Lower lobe of right lung (tissue), 2 donors: ENCODE measurements at places on chromosomes 16 and 17. TPM values are rescaled to one million over a fixed set of nuclear protein-coding genes. Genes with fewer than 3 reads are reported as not detected.
A peak's percentile ranks its signal among the peaks of the same experiment; 100 is the strongest.

Gene VAT1L
- total RNA-seq, result 0.38 TPM

Gene MT1F
- 12.6 TPM for total RNA-seq

Gene ABCA10
- 9.8 TPM for total RNA-seq

GRCh38 chr17:18280766-18281371 lies 20.4 kb downstream of the MIEF2 start:
- H3K4me3 ChIP-seq, result no peak overlapping the region
- peaks cover 100% of the 10 kb centered on the region for H3K36me3 ChIP-seq
- DNase-seq, result no peak
- no peak overlapping the region for H3K27ac ChIP-seq

DNA sequence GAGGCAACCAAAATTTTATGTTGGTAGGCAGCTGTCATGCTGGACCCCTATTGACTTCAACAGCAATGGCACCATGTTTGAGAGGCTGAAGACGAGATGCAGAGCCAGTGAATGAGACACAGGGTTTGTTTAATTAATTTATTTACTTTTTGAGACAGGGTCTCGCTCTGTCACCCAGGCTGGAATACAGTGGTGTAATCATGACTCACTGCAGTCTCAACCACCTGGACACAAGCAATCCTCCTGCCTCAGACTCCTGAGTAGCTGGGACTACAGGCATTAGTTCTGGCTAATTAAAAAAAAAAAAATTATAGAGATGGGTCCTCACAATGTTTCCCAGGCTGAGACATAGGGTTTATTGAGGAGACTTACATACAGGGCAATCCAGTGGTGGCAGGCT lies 36.2 kb upstream of the PPM1D start:
- no peak overlapping the region for H3K4me3 ChIP-seq
- no peak for DNase-seq
- H3K36me3 ChIP-seq, result no peaks in the 10 kb centered on the region
- no peaks in the 10 kb centered on the region for H3K4me1 ChIP-seq
- H3K27me3 ChIP-seq, result no peaks in the 10 kb centered on the region

DNA sequence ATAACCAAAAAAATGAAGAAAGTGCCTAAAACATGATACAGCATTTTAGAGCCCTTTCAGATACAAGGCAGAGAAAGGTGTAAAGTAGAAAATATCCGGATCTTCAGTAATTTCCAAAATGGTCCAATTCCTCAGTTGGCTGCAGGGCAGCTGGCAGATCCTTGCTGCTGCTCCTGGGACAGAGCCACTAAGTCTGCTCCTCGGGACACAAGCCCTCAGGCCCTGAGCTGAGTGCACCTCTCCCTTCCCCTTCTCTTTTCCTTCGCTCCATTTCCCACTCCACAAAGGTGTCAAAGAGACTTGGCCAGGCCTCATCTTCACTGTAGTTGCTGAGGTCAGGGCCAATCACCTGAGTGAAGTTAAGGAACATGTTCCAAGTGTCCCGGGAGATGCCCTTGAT lies 40.5 kb downstream of the DCUN1D3 start:
- no peak overlapping the region for H3K27ac ChIP-seq
- no peaks in the 10 kb centered on the region for H3K27me3 ChIP-seq
- no peak overlapping the region for H3K4me3 ChIP-seq
- peaks cover 39% of the 10 kb centered on the region for H3K4me1 ChIP-seq

DNA sequence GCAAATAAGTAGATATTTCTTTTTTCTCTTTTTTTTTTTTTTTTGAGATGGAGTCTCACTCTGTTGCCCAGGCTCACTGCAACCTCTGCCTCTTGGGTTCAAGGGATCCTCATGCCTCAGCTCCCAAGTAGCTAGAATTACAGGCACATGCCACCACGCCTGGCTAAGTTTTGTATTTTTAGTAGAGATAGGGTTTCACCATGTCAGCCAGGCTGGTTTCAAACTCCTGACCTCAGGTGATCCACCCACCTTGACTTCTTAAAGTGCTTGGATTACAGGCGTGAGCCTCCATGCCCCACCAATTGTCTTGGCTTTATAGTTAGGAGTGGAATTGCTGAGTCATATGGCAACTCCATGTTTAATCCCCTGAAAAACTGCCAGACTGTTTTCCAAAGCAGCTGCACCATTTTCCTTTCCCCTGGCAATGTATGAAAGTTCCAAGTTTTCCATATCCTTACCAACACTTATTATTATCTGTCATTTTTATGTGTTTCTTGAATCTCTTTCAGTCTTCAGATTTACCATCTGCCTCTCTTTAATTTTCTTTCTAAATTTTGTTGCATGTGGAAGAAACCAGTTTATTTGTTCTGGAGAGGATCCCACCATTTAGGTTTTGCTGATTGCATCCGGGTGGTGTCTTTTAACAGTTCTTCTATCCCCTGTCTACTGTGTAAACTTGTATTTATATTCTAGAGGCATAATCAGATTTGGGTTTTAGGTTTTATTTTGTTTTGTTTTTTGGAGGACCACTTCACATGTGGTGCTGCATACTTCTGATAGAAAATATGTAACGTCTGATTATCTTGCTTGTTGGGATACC lies 9.9 kb upstream of the CES3 start:
- no peak overlapping the region for H3K4me3 ChIP-seq
- H3K27me3 ChIP-seq, result peaks cover 18% of the 10 kb centered on the region
- DNase-seq, result no peak
- peaks cover 12% of the 10 kb centered on the region for H3K4me1 ChIP-seq
- no peak overlapping the region for H3K27ac ChIP-seq
- no peaks in the 10 kb centered on the region for H3K36me3 ChIP-seq

- H3K27me3 ChIP-seq, result no peaks in the 10 kb centered on the region
- H3K36me3 ChIP-seq, result no peaks in the 10 kb centered on the region
- peaks cover 8% of the 10 kb centered on the region for H3K4me1 ChIP-seq
Observed at GRCh38 chr16:71255721-71256120, 25.2 kb upstream of the HYDIN start.

DNA sequence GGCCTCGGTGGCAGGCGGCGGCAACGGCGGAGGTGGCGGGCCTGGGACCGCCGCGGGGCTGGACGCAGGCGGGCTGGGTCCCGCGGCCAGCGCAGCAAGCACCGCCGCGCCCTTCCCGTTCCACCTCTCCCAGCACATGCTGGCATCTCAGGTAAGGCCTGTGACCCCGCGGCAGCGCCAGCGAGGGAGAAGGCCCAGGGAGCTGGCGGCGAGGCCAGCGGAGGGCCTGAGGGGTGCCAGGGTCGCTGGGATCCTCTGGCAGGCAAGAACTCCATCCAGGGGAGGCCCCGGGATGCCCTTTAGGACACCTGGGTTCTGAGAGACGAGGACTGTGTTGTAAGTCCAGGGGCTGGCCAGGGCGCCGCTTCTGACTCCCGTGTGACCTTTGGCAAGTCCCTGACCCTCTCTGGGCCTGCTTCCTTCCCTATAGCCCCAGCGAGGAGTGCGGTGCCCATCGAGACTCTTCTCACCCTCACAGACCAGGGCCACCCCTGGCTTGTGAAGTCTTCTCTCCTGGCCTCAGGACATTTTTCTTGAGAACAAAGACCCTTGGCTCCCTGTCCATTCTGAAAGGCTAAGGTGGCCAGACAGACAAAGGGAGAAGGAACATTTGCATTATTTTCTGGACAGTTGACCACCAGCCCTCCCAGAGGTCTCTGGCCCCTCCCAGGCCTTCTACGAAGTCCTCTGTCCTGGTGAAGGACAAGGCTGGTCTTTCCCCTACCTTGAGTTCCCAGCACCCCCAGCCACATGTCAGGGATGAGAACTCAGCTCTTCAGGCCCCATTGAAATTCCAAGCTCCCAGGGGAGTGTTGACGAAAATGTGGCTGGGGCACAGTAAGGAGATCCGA lies 6.3 kb downstream of the TBX2 start:
- peaks cover 36% of the 10 kb centered on the region for H3K36me3 ChIP-seq
- H3K4me1 ChIP-seq, result peaks cover 52% of the 10 kb centered on the region

DNA sequence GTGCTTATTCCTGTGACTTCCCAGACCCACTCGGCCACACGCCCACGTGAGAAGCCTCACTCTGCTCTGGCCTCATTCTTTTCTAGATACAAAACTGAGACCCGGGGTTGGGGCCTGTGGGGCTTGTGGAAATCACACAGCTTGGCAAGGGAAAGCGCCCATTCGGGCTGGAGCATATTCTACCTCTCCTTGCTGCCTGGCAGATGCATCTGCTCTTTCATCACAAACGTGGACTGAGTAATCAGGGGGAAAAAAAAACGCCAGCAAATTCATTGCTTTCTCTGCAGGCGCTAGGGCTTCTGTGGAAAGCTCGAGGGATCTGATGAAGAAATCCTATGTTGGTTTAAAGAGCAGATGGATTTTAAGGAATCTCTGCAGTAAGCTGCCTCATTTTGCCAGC lies 44.4 kb downstream of the DNAH9 start:
- H3K4me1 ChIP-seq, result peaks cover 7% of the 10 kb centered on the region
- no peak overlapping the region for H3K27ac ChIP-seq
- H3K4me3 ChIP-seq, result no peak overlapping the region
- no peaks in the 10 kb centered on the region for H3K27me3 ChIP-seq

GRCh38 chr16:81544700-81545271 lies 100.2 kb downstream of the CMIP start:
- peak; percentile 50 for DNase-seq
- H3K27me3 ChIP-seq, result no peaks in the 10 kb centered on the region
- no peak overlapping the region for H3K27ac ChIP-seq
- no peak overlapping the region for H3K4me3 ChIP-seq
- no peaks in the 10 kb centered on the region for H3K36me3 ChIP-seq

- H3K4me3 ChIP-seq, result peak overlapping the region; percentile 2
- no peaks in the 10 kb centered on the region for H3K36me3 ChIP-seq
- no peaks in the 10 kb centered on the region for H3K27me3 ChIP-seq
- peaks cover 37% of the 10 kb centered on the region for H3K4me1 ChIP-seq
Observed at GRCh38 chr16:10616756-10617640, 36.6 kb upstream of the EMP2 start.

Gene KCNJ18
- not detected for total RNA-seq

DNA sequence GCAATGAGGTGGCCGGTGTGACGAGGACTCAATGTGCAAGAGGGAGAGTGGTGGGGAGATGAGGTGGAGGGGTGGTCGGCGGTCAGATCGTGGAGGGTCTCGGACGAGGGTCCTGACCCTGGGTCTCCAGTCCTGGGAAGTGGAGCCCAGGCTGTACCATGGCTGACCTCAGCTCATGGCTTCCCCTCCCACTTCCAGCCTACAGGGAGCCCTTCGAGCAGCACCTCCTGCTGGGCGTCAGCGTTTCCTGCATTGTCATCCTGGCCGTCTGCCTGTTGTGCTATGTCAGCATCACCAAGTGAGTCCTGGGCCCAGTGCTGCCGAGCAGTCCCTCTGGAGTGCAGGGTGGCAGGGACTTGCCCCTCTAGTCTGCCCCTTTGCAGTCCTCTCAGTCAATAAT lies 41.8 kb downstream of the IL4R start:
- H3K4me1 ChIP-seq, result peaks cover 9% of the 10 kb centered on the region
- H3K4me3 ChIP-seq, result no peak overlapping the region
- H3K27me3 ChIP-seq, result no peaks in the 10 kb centered on the region
- peak overlapping the region; percentile 4 for H3K27ac ChIP-seq
- peaks cover 100% of the 10 kb centered on the region for H3K36me3 ChIP-seq
- DNase-seq, result peak; percentile 64

DNA sequence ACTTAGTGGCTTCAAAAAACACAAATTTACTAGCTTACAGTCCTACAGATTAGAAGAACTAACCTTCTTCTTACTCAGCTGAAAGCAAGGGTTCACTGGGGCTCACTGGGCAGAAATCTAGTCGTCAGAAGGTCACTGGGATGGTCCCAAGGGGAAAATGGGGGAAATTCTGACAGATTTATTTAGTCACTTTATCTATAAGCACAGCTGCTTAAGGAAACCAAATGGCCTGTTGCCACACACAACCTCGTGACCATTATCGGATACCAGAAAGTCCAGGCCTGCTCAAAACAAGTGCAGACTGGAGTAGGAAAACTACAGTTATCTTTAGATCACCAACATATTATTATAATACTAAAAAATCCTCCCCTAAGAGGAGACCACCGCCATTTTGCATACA lies 374.6 kb upstream of the ASIC2 start:
- H3K4me1 ChIP-seq, result peaks cover 12% of the 10 kb centered on the region
- no peaks in the 10 kb centered on the region for H3K36me3 ChIP-seq
- DNase-seq, result no peak
- no peak overlapping the region for H3K27ac ChIP-seq
- no peak overlapping the region for H3K4me3 ChIP-seq
- H3K27me3 ChIP-seq, result no peaks in the 10 kb centered on the region

DNA sequence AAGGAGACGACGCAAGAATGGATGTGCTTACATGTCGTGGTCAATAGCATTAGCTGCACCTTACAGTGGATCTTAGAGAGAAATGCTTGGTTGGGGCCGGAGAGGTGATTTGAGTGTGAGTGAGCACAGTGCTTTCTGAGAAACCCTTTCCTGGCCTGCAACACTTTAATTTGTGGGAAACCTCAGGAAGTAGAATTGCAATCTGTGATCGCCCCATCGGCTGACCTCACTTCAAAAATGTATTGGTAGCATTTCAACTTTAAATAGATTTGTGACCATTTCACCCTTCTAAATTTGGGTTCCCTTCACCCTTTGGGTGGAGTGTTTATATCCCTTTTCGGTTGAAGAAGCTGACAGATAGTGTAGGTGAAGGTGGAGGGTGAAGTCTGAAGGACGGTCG lies 13.2 kb downstream of the PRKCB start:
- H3K4me1 ChIP-seq, result peaks cover 16% of the 10 kb centered on the region
- H3K36me3 ChIP-seq, result no peaks in the 10 kb centered on the region
- no peak overlapping the region for H3K4me3 ChIP-seq
- H3K27me3 ChIP-seq, result no peaks in the 10 kb centered on the region
- no peak overlapping the region for H3K27ac ChIP-seq

- no peak overlapping the region for H3K4me3 ChIP-seq
- H3K27me3 ChIP-seq, result peaks cover 70% of the 10 kb centered on the region
- DNase-seq, result peak; percentile 8
- peaks cover 16% of the 10 kb centered on the region for H3K4me1 ChIP-seq
- no peaks in the 10 kb centered on the region for H3K36me3 ChIP-seq
- no peak overlapping the region for H3K27ac ChIP-seq
Observed at GRCh38 chr17:79750650-79751545, 20.2 kb downstream of the ENPP7 start.
